ENCODE measurements at places on chromosomes 12 and 14. TPM values are rescaled to one million over a fixed set of nuclear protein-coding genes. Genes with fewer than 3 reads are reported as not detected.

DNA sequence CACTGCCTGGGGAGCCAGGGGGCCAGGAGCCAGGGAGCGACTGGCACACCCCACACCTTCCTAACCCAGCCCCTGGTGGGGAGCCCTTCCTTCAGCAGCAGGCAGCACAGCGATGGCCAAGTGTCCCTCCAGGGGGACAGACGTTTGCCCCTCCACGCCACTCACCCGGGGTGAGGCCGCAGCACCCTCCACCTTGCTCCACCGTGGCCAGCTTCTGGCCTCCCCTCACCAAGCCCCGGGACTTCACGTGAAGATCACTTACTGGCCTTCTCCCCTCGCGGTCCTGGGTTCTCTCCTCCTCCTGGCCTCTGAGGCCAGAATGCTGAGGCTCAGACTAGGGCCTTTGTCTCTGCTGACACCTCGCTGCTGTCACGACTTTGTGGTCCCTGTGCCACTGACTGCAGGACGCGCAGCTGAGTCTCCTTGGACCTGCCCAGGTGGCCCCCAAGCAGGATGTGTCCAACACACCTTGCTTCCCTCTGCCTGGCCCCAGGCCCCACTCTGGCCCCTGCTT lies 3.5 kb upstream of the ASPG start:
- no peak for ATAC-seq

RNASE4 gene
- total RNA-seq = 1.0 TPM

DNA sequence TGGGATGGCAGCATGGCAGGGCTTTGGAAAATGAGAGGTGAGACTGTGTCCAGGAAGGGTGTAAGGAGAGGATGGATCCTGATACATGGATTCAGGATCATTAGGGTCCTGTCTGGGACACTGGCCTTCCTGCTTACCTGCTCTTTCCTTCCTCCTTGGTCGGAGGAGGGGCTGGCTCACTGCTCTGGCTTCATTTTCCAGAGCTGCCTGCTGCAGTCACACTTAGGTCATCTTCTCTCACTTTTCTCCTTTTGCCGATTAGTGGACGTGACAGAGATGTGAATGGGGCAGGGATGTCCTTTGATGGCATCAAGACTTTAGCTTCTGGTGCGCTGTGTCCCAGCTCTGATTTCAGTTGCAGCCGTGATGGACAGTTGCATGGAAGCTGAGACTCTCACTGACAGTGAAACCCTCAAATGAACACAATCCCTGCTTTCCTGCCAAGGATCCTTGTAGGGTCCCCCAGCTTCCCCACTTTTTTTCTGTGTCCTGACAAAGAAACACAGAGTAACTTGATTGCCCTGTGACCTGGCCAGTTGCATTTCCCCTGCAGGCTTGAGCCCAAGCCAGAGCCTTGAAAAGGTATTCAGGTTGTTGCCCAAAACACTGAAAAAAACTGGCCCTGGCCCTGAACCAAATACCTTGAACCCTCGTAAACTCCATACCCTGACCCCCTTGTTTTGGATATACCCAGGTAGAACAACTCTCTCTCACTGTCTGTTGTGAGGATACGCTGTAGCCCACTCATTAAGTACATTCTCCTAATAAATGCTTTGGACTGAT lies 756 bp upstream of the CIDEB start:
- no peak for ATAC-seq

GRCh38 chr14:80231702-80232101 lies 20.4 kb upstream of the DIO2 start:
- no peak for ATAC-seq

- ATAC-seq = no peak
These were observed 210.1 kb upstream of the PLXNC1 start for GRCh38 chr12:93938317-93938716.

GRCh38 chr14:38929416-38929815 lies 173.6 kb downstream of the SEC23A start:
- ATAC-seq = no peak

DNA sequence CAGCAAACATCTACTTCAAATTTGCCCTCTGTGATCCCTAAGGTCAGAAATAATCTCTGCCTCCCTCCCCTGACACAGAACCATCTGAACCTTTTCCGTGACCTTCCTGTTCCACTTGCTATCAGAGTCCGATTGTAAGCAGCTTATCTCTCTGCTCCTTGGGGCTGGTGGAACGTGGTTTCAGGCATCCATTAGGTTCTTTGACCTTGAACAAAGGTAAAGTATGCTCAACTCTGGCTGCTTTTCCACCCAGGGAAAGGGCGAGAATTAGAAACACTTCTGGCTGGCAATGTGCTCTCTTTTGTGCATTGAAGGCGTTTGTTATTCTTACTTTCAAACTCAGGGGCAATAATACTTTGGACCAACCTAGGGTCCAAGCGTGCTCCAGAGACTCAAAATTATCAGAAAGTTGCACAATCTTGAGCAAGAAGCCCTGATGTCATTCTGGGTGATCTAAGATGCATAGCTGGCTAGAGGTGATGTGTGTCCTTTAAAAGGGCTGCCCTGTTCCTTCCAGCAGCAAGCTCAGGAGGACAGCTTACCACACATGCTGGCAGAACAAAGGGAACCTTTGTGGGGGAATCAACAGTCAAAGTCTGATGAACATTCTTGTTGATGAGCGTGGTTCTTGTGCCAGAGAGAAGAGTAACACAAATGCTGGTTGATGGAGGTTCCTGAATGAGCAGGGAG lies 29.8 kb downstream of the ADGRD1 start:
- no peak for ATAC-seq

- no peak for ATAC-seq
These were observed 1.0 kb downstream of the HOMEZ start for GRCh38 chr14:23284654-23285529.

DNA sequence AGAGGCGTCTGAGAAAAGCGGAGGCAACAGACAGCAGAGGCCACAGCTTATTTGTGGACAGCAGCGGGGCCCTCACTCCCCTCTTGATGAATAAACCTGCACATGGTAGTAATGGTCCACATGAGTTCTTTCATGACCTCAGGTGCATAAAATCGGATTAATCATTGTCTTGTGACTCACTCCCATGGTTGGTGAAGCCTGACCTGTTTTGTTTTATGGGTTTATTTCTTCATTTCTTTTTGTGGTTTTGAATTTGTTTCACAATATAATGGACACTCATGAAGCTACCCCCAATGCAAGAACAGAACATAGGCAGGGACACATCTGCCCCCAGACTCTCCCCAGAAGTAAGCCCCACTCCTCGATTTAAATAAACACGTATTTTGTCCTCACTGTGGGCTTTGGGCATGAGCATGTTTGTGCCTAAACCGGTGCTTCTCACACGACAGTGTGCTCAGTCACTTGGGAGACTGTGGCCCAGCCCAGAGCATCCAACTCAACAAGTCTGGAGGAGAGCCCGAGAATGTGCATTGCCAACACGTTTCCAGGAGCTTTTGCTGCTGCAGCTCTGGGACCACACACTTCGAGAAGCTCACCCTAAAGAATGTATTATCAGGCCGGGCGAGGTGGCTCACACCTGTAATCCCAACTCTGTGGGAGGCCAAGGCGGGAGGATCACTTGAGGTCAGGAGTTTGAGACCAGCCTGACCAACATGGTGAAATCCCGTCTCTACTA lies 116.1 kb downstream of the SCARB1 start:
- peak; percentile 43 for ATAC-seq

ENDOU gene
- not detected for total RNA-seq

DNA sequence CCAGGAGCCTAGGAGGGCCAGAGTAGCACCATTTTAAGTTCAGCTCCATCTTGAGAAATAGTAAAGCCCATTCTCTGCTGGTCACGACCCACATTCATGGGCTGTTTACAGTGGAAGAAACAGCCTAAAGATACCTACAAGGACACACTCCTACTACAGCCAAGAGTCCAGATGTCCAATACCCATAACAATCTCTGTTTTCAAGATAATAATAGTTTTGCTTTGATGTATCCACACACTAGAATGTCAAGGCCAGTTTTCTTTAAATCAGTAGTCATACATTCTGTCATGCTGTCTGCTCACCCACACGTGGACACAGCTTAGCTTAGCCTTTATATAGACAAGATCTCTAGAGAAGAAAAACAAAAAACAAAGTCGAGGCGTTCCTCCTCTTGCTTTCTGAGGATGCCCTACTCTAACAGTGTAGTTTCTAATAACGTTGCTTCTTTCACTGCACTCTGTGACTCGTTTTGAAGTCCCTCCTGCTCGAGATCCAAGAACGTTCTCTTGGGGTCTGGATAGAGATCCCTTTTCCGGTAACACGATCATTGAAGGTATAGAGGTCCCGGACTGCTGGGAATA lies 17.9 kb upstream of the ETFBKMT start:
- ATAC-seq = no peak

POTEM gene
- not detected for total RNA-seq

SLC7A7 gene
- 0.15 TPM for total RNA-seq

DNA sequence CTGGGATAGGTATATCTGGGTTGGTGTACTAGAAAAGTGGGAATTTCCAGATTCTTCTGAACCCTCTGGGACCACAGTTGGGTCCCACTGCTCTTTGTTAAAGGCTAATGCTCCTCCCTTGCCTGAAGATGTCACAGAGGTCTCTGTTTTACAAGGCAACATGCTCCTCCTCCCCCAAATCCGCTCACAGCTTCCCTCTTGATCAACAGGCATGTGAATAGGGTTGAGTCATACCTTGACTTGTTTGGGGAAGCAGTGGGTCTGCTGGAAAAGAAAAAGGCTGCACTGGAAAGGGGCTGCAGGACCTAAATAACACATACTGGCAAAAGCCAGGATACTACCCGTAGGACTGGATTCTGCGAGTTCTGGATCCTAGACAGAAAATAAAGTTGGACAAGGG lies 165.4 kb upstream of the TMEM260 start:
- no peak for ATAC-seq

DNA sequence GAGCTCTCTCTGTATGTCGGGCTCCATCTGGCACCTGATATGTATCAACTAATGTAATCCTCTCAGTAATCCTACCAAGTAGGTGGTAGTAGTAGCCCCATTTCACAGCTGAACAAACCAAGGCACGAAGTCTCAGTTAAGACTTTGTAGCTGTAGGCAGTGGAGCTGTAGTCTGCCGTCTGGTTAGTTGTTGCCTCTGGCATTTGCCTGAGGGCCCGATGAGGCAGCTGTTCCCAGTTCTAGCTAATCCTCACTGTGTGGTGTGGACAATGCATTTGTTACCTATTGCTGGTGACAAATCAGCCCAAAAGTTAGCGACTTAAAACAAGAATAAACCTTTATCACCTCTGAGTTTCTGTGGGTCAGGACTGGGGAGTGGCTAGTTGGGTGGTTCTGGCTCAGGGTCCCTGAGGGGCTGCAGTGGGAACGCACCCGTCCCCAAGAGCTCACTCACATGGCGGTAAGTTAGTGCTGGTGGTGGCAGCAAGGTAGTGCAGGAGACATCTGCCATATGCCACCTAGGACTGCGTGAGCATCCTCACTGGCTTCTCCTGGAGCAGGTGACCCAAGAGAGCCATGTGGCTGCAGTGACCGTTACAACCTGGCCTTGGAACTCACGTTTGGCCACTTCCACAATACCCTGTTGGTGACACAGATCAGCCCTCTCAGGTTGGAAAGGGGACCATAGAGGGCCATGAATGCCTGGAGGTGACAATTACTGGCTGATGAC lies 5.6 kb downstream of the AACS start:
- no peak for ATAC-seq

DNA sequence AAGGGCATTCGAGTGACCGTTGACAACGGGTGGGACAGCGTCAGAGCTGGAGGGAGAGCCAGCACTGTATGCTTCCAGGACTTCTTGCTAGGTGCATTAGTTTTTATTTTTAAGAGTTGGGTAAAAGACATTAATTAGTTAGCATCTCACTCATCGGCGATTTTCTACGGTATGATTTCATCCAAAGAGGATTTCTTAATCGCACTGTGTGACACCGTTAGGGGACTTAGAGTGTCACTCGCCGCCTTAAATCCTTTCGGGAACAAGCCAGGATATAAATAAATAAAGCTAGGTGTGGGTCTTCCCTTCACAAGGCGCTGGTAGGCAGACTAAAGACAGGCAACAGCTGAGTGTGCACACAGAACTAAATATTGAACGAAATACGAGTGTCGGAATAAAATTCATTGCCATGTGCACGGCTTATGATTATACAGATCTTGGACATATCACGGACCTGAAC lies 869 bp upstream of the NOVA1 start:
- ATAC-seq = no peak

- no peak for ATAC-seq
These were observed 7.3 kb upstream of the INF2 start for GRCh38 chr14:104682107-104682593.

DNA sequence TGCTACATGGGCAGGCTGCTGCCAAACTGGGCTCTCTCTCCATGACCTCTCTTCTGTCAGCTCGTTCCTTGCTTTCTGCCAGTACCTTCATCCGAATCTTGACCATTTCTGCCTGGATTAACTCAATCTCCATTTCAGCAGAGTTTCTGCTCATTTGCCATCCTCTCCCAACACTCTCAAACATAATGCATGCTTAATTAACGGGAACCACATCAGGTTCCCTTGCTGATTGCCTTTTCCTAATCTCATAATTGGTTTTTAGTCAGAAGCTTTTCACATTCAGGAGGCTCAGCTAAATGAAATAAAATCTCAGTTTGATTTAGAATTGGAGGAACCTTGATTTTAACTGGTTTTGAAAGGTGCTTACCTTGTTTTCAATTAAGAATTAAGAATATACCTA lies 127.3 kb downstream of the SLC5A8 start:
- no peak for ATAC-seq

HHIPL1 gene
- not detected for total RNA-seq

DNA sequence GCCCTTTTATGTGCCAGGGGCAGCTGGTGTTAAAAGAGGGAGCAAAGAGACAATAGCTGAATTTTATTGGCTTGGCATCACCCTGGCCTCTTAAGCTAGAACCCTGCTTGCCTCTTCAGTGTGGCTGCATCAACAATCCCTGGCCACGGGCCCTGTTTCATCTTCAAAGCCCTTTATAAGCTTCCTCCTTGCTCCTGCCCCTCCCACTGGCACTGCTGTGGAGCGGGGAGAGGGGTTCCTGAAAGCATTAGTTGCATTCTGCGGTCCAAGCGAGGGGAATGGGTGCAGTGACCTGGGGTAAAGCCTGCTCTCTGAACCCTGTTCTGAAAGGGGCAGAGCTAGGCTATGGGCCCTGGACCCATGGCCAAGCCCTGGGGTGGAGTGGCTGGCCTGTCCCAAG lies 220 bp upstream of the KRT83 start:
- no peak for ATAC-seq

IL23A gene
- total RNA-seq = 9.8 TPM

HOXC9 gene
- not detected for total RNA-seq

FMNL3 gene
- 33.8 TPM for total RNA-seq

FRS2 gene
- total RNA-seq = 11.0 TPM
